ENCODE measurements at places on chromosomes 3 and 15.

DNA sequence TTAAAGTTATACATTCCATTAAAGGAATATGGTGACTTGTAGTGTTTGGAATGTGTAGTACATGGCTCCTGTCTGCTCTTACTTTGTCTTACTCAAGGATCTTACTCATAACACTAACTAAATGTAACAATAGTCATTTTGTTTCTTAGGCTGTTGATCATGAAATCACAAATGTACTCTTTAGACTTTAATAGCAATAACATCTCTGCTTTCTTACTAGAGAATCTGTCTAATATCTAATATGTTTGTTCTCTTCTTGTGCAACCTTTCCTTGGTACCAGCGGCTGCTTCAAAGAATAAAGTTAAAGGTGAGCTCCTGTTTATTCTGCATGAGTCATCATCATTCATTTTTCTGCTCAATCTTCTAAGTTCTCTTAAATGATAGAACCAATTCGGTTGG lies 767.5 kb downstream of the CADM2 start:
- DNase-seq, result peak; percentile 7
- no peak overlapping the region for H3K27ac ChIP-seq
- no peaks in the 10 kb centered on the region for H3K36me3 ChIP-seq
- H3K4me3 ChIP-seq, result no peak overlapping the region

DNA sequence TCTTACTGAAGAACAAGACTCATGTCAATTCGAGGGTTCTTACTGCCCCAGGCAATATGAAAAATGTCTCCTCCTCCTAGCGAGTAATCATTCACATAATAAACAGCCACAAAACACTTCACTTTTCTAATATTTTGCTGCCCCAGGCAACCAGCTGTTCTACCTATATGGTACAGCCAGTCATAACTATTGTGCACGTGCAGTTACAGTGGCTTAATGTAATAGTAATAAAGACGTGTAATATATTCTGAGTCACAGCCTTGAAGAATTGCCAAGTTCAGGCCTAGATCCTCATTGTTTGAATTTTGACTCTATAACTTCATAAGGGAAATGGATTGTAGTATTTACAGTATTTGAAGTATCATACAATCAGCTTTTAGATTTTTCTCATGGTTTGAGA lies 1250.0 kb upstream of the GBE1 start:
- H3K4me1 ChIP-seq, result no peaks in the 10 kb centered on the region
- no peak overlapping the region for H3K27ac ChIP-seq
- no peak for DNase-seq
- no peak overlapping the region for H3K4me3 ChIP-seq
- no peaks in the 10 kb centered on the region for H3K36me3 ChIP-seq

DNA sequence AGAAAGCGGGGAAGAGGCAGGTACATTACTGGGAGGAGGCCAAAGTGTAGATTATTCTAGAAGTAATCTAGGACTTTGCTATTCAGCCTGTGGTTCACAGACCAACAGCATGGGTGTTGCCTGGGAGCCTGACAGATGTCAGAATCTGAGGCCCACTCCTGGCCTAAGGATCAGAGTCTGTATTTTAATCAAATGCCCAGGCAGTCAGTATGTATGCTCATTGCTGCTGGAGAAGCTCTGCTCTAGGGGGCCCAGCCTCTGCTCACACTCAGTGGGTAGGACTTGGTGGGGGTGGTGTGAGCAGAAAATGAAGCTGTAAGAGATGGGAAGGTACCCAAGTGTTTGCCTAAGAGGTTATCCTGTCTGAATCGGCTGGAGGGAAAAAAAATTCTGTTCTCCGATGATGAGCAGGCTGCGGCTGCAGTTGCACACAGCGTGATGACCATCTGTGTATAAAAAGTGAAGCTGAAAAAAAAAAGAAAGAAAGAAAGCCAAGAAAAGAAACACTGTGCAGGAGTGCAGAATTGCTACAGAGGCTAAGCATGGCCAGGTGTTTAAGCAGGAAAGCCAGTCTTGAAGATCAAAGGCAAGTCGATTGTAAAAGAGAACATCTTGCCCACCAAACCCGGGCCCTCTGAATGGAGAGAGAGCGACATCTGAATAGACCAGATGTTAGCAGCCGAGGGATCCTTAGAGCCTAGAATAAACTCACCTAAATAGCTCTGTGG lies 65.2 kb downstream of the EIF4E3 start:
- no peak overlapping the region for H3K4me3 ChIP-seq
- no peaks in the 10 kb centered on the region for H3K4me1 ChIP-seq
- DNase-seq, result no peak
- no peaks in the 10 kb centered on the region for H3K27me3 ChIP-seq

DNA sequence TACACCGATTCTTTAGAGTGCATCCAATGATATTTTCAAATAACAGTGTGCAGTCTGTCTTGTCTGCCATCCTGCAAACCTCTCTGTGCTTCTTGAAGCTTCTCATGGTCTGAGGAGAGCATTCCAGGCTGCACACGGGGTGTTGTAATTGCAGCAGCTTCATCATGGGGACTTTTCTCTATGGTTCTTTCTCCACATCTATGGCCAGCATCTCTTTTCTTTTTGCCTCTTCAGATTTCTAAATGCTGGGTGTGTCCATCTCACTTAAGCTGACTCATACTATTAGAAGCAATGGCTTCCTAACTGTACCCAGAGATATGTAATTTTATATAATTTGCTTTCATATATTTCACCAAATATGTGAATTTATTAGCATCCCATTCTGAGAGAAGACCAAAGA lies 63.8 kb upstream of the EPHB3 start:
- no peaks in the 10 kb centered on the region for H3K4me1 ChIP-seq
- no peaks in the 10 kb centered on the region for H3K36me3 ChIP-seq
- no peak overlapping the region for H3K4me3 ChIP-seq

Data from trophoblast cell (in vitro differentiated cells and primary cell).